ENCODE measurements at places on chromosomes 7 and 10.

DNA sequence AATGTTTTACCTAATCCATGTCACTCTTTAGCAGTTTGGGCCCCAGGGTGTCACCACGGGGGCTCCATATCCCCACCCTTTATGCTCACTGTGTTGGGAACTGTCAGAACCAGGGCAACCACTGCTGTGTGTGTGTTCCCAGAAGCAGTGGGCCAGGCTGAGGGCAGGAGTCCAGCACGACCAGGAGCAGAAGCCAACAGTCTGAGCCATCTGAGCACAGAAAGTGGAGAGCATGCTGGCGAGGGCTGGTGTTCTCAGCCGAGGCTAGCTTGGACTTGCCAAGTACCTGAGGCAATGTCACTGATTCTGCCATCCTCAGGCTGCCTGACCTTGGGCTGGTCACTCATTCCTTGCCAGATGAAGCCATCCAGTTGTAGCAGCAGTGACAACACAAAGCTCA is 285.0 kb downstream of the BMPER start:
- no peak for DNase-seq

DNA sequence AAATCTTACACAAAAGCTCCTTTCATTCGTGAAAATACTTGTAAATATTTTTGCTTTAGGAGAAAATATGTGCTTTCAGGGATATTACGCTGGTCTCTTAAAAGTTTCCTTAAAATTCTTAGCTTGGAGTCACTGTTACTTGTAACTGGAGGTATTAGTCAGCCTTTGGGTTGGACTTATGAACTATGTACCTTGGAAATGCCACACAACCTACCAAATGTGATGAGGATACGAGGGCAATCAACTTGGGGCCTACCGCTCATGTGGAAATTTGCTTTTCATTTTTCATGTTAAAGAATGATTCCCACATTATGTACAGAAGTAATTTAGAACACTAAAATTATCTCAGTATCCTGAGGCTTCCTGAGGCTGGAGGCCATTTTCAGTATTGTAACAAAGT is 23.1 kb downstream of the SPAM1 start:
- no peak for DNase-seq

GRCh38 chr7:36840904-36841303 is 116.6 kb upstream of the AOAH start:
- DNase-seq, result no peak

DNA sequence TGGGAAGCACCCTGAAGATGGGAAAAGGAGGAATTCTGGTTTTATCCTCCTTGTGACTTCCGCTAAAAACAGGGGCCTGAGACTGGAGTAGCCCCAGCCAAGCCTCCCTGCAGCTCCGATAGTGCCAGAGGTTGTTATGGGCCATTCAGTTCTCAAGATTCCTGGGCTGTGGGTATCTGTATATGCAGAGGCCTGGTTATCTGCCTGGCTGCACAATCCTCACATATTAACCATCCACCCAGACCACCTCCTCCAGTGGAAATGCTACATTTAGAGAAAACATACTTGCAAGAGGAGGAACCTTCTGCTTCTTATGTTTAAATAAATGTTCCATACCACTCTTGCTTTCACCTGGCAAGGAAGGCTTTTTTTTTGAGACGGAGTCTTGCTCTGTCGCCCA is 34.6 kb downstream of the ARL3 start:
- DNase-seq, result no peak

GRCh38 chr7:152522571-152523067 is 86.8 kb upstream of the KMT2C start:
- DNase-seq, result no peak

- no peak for DNase-seq
Observed at GRCh38 chr7:135200821-135201331, 10.4 kb downstream of the WDR91 start.

DNA sequence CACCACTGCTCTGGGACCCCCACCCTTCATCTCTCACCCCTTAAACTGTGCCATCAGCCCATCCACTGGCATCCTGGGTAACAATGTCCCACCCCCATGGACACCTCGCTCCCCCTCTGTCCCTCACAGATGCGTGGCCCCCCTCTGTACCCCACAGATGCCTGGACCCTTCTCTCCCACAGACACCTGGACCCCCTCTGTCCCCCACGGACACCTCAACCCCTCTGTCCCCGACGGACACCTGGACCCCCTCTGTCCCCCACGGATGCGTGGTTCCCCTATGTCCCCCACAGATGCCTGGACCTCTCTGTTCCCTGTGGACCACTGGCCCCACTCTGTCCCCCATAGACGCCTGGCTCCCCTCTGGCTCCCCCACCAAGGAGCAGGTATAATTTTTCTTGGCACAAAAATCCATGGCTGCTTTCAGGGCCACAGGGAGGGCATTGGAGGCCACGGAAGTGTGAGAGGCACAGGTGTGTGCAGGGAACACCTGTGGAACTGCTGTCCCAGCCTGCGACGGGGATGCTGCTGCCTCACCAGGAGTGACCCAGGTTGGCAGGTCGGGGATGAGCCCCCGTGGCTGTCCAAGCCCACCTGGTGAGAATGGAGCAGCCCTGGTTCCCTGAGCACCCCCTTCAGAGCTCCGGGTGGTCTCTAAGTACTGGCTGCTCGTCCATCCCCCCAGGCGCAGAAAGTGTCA is 193.5 kb downstream of the PTPRN2 start:
- DNase-seq, result no peak

GRCh38 chr7:69703099-69703498 is 104.8 kb downstream of the AUTS2 start:
- DNase-seq, result no peak

DNA sequence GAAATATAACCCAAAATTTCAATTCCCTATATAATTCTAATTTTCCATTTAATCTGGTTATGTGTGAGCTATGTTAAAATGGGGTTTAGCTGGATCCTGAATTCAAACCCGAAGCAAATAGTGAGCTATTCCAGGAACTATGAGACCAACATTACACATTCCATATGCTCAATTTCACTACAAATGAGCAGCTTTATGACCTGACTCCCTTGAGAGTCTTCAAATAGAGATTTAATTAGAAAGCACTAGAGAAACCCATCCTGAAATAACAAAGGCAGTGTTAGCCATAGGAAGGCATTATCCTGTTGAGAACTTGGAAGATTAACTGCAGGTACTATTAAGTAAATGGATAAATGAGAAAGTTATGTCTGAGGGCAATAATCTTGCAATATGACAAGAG is 890.0 kb downstream of the GRM8 start:
- no peak for DNase-seq

DNA sequence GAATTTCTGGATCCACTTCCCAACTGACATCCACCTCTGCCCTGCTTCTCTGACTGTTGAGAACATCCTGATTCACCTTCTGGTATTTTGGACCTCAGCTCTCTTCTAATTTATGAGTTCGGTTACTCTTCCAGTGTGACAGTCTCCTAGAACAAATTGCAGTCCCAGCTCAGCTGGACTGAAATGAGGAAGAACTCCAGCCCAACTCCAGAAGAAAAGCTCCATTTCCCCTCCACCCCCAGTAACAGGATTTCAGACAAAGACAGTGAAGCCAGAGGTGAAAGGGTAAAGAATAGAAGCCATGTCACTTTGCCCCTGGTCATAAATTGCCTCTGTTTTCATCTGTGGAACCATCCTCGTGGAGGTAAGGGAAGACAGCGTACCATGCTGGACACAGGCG is 26.2 kb upstream of the INHBA start:
- DNase-seq, result no peak

GRCh38 chr7:43625980-43626379 is 43.1 kb downstream of the STK17A start:
- DNase-seq, result no peak

DNA sequence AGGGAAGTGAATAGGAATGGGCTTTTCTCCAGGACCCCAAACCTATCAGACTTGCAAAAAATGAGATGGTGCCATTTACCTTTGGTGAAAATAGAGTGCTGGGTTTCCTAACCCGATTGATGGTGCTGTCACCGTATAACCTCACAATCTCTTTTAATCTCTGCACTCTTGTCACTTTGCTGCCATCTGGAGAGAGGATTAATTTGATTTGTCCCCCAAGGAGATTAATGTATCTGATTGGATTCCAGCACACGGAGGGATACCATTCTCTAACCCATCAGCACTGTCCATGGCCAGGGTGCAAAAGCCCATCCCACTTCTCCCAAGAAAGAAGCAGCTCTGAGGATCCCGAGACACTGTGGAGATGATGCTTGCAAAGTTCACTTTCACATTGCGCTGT is 86.3 kb upstream of the NFE2L3 start:
- DNase-seq, result no peak

- DNase-seq, result no peak
Observed at GRCh38 chr10:86545101-86545500, 23.5 kb upstream of the WAPL start.

- no peak for DNase-seq
Observed at GRCh38 chr10:27736396-27736795, 9.2 kb downstream of the MKX start.

- DNase-seq, result no peak
Observed at GRCh38 chr7:96976106-96976505, 29.2 kb upstream of the DLX6 start.

- DNase-seq, result no peak
Observed at GRCh38 chr7:80443325-80443724, 68.5 kb downstream of the GNAT3 start.

GRCh38 chr10:934746-935406 is 3.4 kb upstream of the LARP4B start:
- DNase-seq, result no peak

DNA sequence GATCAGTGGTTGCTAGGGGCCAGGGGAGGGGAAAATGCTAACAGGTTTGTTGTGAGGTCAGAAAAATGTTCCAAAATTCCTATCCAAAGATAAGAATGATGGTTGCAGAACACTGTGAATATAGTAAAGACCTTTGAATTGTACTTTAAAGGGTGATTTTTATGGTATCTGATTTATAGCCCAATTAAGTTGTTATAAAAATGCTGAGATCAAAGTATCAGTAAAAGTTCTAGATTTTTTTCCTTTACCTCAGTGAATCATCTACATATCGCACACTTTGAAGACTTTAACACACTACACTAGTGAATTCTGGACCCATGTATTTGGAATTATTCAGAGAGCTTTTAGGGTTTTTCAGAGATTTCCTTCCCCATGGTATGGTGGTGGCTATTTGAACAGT is 275.4 kb downstream of the WDR37 start:
- no peak for DNase-seq

GRCh38 chr7:52168085-52168484 is 851.5 kb upstream of the COBL start:
- DNase-seq, result no peak

DNA sequence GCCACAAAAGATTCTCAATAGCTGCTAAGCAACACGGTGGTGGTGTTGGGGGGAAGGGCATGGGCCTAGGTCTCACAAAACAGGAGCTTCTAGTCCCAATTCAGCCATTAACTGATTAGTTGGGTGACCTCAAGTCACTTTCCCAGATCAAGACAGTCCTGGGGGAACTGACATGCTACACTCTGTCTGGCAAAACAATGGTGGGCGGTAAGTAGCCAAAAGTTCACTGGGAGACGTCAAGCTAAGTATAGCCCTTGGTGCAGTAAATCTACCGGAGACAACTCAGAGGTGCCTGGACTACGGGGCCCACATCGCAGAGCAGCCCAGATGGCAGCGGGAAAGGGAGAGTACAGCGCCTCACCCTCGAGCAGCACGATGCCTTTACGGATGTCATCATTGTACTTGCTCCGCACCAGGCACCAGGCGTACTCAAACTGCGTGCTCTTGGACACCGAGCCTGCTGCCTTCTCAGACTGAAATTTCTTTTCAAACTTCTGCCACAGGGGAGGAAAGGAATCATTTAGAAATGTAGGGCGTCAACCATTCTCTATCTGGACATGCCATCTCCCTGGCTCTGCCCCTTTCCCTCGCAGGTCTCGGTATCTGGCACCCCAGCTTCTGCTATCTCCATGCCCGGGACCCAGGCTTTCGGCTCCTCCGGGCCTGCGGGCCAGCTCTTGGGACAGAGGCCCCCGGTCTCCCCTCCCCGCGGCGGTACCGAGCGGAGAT is 1.1 kb downstream of the FIS1 start:
- no peak for DNase-seq

DNA sequence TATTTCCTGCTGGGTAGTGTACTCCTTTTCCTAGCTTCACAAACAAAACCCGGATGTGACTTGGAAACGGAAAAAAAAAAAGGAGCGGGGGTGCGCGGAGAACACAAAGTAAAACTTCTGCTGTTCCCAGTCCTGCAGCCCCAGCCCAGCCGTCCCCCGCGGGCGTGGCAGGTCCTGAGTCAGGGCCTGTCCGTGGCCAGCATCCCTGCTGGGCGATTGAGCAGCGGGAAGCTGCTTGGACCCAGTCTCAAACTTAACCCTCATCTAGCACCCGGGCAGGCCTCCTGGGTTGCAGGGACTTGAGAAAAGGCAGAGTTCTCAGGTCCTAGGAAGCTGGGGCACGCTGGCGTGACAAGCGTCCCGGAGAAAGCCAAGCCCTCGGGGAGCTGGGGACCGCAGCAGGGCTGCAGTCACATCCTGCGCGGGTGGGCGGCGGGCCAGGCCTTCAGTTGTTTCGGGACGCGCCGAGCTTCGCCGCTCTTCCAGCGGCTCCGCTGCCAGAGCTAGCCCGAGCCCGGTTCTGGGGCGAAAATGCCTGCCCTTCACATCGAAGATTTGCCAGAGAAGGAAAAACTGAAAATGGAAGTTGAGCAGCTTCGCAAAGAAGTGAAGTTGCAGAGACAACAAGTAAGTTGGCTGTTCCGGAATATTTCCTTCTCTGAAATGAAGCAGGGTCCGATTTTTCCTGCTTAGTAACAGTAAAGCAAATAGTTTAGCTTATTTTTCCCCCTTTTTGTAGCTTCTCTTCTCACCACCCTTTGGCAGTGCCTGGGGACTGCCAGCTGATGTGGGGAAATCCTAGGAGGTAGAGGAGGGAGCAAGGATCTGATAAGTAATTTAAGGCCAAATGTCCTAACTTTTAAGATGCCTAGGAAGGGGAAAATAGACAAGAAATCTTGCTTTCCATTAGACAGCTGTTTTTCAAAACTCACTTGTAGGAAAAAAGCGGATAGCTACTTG is at the start of gene GNG11:
Gene GNG11, plus strand, starts transcription at position 129 of the 960 bp plus-strand sequence. Its CDS starts 403 bp downstream, at position 532.
- DNase-seq, result peak; percentile 14

DNA sequence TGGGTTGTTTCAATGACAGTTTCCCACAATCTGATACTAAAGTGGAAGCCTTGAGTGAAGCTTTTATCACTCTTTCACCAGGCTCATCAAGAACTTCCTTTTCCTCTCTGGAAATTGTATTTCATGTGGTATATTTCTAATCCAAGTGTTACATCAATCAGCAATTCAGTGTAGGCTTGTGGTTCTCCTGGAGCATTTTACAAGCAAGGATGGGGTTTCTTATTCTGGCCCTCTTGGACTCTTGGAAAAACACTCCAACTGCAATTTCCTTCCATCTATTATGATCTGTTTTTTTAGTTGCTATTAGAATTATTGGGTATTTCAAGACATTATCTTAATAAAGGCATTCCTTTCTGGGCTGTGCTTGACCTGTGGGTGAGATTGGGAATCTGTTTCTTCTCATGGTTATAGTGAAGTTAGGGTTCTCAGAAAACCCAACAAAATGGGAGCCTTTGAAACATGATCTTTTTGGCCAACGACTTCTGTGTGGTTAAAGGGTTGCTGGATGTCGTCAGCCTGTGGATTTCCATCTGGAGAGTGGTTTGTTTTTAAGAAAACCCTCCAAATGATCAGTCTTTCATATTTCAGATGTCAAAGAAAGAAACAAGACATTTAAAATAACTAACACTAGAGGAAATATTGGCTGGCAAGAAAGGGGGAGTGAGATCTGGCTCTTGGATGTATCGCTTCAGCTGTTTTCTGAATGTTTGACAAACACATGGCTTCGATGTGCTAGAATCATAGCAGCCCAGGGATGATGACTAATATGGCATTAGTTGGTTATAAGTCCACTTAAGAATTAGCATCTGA is 540.2 kb downstream of the LRMDA start:
- DNase-seq, result no peak

GRCh38 chr7:30880941-30881340 is 30.7 kb upstream of the AQP1 start:
- DNase-seq, result no peak

Measured in thoracic aorta (tissue), 2 donors.